ENCODE measurements at places on chromosomes 2 and 18.

- peak; percentile 38 for DNase-seq
Observed at GRCh38 chr2:196500686-196501431, 138.7 kb upstream of the CCDC150 start.

DNA sequence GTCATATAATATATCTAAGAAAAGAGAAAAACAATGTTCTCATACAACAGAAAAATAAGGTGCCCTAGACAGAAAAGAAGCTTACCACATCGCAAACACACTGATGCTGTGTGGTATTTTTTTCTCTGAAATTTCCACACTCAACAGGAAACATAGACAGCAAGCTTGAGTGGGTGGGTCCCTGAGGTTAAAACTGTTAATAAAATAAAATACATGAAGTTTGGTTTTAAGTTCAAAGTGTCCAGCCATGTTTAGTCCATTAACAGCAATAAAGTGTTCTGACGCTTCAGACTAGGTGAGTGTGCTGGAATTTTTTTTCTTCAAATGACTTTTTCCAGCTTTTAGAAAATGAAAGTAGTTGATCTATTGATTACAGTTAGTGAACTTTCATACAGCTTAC lies 83.3 kb upstream of the EPB41L5 start:
- DNase-seq, result no peak

GRCh38 chr18:75211002-75211621 lies 515 bp downstream of the TSHZ1 start:
- peak; percentile 15 for DNase-seq

- DNase-seq, result no peak
Observed at GRCh38 chr2:65017335-65017734, 28.1 kb downstream of the SLC1A4 start.

GRCh38 chr2:20744366-20745335 lies 77.7 kb downstream of the GDF7 start:
- DNase-seq, result no peak

DNA sequence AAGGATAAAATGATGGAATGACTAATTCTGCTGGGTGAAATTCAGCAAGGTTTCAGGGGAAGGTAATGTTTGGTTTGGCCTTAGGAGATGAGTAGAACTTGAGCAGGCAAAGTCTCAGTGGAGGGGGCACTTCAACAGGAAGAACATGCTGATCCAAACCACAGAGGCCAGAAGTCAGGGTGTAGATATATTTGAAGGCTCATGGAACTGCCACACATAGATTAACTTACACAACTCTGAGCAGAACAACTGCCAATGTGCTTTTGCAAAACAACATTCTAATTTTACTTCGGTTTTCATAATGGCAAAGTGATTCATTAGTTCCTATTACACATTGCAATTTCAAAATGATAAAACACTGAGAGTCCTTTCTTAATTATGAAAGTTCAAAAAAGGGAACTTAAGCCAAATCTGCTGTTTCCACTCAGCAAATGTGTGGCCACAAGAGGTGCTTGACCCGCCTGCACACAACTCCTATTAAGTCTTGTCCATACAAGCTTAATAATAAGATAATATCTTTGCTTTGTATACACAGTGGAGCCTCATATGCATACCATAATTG lies 284.8 kb downstream of the MREG start:
- peak; percentile 85 for DNase-seq

- DNase-seq, result no peak
Observed at GRCh38 chr2:20621366-20622295, 29.3 kb downstream of the HS1BP3 start.

GRCh38 chr18:7205346-7205745 lies 25.5 kb upstream of the LRRC30 start:
- no peak for DNase-seq

- no peak for DNase-seq
Observed at GRCh38 chr2:23530909-23531276, 145.9 kb downstream of the KLHL29 start.

GRCh38 chr2:38417745-38418689 lies 40.9 kb upstream of the ATL2 start:
- DNase-seq, result no peak

GRCh38 chr2:18159896-18160295 lies 281.4 kb downstream of the KCNS3 start:
- DNase-seq, result no peak

GRCh38 chr18:7678801-7679200 lies 111.7 kb downstream of the PTPRM start:
- no peak for DNase-seq

DNA sequence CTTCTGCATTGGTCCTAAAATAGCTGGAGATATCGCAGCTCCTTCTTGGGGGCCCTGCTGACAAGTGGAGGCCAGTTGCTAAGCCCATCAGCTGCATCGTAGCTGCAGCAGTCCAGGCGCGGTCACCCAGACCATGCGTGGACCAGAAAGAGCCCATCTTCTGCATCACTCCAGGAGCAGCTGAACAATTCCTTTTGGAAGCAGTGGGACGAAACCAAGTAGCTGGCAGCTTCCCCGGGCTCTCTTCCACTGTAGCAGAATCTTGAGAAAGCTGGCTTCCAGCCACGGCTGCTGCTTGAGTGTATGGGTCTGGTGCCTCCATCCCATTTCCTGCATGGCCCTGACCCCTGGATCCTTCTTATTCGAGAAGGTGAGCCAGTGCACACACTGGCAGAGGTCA lies 22.2 kb upstream of the CAB39 start:
- peak; percentile 35 for DNase-seq

DNA sequence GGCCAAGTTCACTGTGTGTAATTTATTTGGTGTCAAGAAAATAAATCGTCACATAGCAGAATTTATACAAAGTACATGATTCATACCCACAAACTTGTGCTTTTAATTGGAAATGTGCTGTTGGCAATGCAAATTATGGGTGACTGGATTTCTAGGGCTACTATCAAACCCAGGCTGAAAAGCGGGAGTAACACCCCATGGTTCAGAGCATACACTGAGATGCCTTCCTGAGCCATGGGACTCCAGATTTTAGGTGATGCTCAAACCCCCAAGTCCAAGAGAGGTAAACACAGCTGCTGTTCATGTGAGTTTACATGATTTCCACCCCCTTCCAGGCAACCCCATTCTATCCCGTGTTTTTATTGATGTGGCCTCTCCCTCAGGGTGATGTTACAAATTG lies 565.9 kb upstream of the ID2 start:
- no peak for DNase-seq

DNA sequence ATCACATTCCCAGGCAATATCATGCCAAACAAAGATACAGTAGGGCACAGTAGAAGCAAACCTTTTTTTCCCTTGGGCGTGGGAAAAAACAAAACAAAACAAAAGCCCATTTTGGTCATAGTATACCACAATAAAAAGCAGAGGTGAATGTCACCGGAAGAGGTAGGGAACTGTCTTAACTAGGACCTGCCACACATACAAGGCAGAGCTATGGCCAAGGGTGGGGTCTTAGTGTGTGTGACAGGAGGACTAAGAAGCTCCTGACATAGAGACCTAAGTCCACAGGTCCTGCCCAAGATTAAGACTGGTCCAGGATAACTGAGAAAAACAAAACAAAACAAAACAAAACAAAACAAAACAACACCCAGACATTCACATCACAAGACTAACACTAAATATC lies 441.2 kb upstream of the DSEL start:
- DNase-seq, result no peak

- DNase-seq, result no peak
Observed at GRCh38 chr2:82839036-82839435, 1620.0 kb downstream of the SUCLG1 start.

GRCh38 chr18:70450426-70451253 lies 161.8 kb downstream of the SOCS6 start:
- no peak for DNase-seq

GRCh38 chr2:126981476-126981875 lies 82.8 kb downstream of the TEX51 start:
- no peak for DNase-seq

DNA sequence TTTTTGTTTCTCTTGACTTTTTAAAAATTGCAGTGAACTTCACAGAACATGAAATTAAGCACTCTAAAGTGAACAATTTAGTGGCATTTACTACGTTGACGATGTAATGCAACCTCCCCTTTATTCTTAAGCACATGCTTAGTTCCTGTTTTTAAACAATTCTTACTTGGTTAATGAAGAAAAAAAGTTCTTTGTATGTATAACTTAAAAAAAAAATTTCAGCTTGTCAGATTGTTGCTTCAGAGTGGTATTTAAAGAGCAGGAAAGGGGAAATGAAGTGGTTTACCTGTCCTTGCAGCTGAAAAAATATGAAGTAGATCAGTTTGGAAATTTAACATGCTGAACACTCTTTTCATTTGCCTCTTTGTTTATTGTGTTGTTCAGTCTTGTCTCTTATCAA lies 95.7 kb upstream of the RASGRP3 start:
- no peak for DNase-seq

GRCh38 chr18:75208155-75208835 lies 644 bp downstream of the PTGR3 start:
- peak; percentile 57 for DNase-seq
